ENCODE measurements at places on chromosomes 7 and 10. TPM values are rescaled to one million over a fixed set of nuclear protein-coding genes. Genes with fewer than 3 reads are reported as not detected.

DNA sequence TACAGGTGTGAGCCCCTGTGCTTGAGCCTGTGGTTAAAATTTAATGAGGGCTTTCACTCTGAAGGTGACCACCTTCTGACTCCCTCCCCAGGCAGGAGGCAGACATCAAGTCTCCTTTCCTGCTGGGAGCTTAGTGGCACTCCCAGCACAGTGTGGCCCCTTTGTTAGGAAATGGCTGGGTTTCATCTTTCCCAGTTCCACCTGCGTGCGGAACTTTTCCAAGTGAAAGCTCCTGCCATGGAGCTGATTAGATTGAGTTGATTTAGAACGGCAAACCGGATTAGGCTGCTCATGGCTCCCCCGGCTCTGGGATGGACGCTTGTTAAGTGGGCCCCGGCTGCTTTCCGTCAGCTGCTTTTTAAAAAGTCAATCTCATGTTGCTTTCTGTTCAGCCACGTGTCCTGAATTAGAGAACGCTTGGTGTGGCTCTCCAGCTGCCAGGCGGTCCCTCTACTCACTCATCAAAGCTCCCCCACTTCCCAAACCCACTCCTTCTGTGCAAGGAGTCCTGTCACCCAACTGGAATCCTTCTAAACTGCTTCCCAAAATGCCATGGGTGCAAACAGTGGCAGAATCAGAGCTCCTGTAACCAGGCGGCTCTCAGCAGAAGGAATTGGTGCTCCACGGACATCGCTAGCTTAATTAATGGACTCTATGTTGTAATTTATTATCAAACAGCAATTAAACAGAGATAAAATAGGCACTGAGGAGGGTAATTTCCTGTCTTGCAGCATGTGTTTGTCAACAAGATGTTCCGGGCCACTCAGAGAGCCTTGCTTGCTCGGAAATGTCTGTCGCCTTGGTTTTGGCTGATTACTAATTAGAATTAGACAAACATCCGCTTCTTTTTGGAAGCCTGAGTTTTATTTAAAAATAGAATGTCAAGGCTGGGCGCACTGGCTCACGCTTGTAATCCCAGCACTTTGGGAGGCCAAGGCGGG is 551.2 kb downstream of the GALNT17 start:
- H3K36me3 ChIP-seq, result no peaks in the 10 kb centered on the region
- peak overlapping the region; percentile 2 for H3K27ac ChIP-seq
- no peak overlapping the region for H3K4me3 ChIP-seq
- H3K27me3 ChIP-seq, result no peaks in the 10 kb centered on the region

The ANKRD1 gene
- 1.5 TPM for total RNA-seq

DNA sequence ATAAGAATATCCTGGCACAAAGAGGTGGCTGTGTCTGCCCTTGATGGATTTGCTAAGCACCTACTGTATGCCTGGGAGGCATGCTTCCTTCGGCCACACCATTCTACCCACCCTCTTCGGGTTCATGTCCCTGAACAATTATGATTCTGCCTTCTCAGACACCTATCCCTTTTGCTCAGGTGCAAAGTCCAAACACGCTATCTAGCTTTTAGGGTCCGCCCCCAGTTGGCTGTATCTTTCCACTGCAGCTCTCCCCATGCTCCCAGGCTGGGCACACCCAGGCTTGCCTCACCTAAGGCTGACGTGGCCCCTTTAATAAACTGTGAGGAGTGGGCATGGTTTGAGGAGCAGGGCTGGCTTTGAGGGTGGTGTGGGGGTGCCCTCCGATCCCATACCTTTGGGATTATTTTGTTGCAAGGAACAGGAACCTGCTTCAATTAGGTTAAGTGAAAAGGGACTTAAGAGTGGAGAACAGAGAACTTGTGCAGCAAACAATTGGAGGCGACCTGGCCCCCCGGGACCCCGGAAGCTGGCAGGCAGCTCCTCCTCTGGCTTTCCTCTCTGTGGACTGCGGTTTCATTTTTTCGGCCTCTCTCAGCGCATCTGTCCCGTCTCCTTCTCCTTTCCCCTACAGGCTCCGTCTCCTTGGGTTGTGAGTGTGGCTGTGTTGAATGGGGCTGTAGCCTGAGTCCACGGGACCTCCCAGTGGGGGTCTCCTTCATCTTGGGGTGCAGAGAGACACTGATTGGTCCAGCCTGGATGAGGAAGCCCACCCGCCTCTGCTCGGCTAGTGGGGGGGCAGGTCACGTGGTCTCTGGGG is 3.8 kb downstream of the CLIP2 start:
- peaks cover 71% of the 10 kb centered on the region for H3K4me1 ChIP-seq
- H3K36me3 ChIP-seq, result peaks cover 7% of the 10 kb centered on the region
- peak overlapping the region; percentile 73 for H3K27ac ChIP-seq
- H3K27me3 ChIP-seq, result no peaks in the 10 kb centered on the region

The CRPPA gene
- total RNA-seq, result 0.89 TPM

The MPP7 gene
- total RNA-seq, result 12.5 TPM

The MSMB gene
- not detected for total RNA-seq

- H3K4me1 ChIP-seq, result no peaks in the 10 kb centered on the region
- no peak overlapping the region for H3K27ac ChIP-seq
- DNase-seq, result no peak
- H3K36me3 ChIP-seq, result no peaks in the 10 kb centered on the region
- H3K27me3 ChIP-seq, result no peaks in the 10 kb centered on the region
Measured at GRCh38 chr7:84204655-84205054, 10.1 kb upstream of the SEMA3A start.

- no peak for DNase-seq
- no peaks in the 10 kb centered on the region for H3K27me3 ChIP-seq
- no peaks in the 10 kb centered on the region for H3K36me3 ChIP-seq
- no peak overlapping the region for H3K27ac ChIP-seq
- H3K4me1 ChIP-seq, result peaks cover 7% of the 10 kb centered on the region
Measured at GRCh38 chr7:50095634-50096033, 2.6 kb upstream of the ZPBP start.

GRCh38 chr10:46310851-46311250 is 24.1 kb downstream of the ANTXRL start:
- H3K4me3 ChIP-seq, result no peak overlapping the region
- no peaks in the 10 kb centered on the region for H3K27me3 ChIP-seq
- no peaks in the 10 kb centered on the region for H3K4me1 ChIP-seq
- H3K27ac ChIP-seq, result no peak overlapping the region
- no peaks in the 10 kb centered on the region for H3K36me3 ChIP-seq

DNA sequence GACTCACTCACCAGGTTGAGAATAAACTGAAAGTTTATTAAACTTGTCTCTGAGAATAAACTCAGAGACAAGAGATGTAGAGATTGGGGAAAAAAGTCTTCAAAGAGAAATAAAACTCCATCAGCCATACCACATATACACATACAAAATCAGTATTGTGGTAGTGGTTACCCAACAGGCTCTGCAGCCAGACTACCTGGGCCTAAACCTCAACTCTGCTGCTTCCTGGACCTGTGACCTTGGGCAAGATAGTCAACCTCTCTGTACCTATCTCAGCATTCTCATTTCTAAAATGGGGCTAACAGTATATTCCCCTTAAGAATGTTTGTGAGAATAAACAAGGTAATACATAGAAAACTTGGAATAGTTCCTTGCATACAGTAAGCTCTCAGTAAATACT is 15.3 kb downstream of the TPK1 start:
- DNase-seq, result no peak
- H3K36me3 ChIP-seq, result no peaks in the 10 kb centered on the region
- no peak overlapping the region for H3K4me3 ChIP-seq

GRCh38 chr10:11331046-11331577 is 280.3 kb downstream of the USP6NL start:
- DNase-seq, result no peak
- peaks cover 33% of the 10 kb centered on the region for H3K36me3 ChIP-seq
- no peaks in the 10 kb centered on the region for H3K27me3 ChIP-seq

GRCh38 chr7:102287111-102287980 is 678 bp downstream of the SH2B2 start:
- H3K4me1 ChIP-seq, result peaks cover 40% of the 10 kb centered on the region
- H3K36me3 ChIP-seq, result no peaks in the 10 kb centered on the region
- H3K4me3 ChIP-seq, result peak overlapping the region; percentile 85
